ENCODE measurements at places on chromosomes 1 and 21. TPM values are rescaled to one million over a fixed set of nuclear protein-coding genes. Genes with fewer than 3 reads are reported as not detected.

GRCh38 chr1:150808846-150809245, 786 bp upstream of the CTSK start:
- H3K27ac ChIP-seq = no peak overlapping the region
- H3K4me3 ChIP-seq = no peak overlapping the region
- peaks cover 21% of the 10 kb centered on the region for H3K4me1 ChIP-seq
- DNase-seq = no peak
- H3K36me3 ChIP-seq = peaks cover 43% of the 10 kb centered on the region
- no peaks in the 10 kb centered on the region for H3K27me3 ChIP-seq

DNA sequence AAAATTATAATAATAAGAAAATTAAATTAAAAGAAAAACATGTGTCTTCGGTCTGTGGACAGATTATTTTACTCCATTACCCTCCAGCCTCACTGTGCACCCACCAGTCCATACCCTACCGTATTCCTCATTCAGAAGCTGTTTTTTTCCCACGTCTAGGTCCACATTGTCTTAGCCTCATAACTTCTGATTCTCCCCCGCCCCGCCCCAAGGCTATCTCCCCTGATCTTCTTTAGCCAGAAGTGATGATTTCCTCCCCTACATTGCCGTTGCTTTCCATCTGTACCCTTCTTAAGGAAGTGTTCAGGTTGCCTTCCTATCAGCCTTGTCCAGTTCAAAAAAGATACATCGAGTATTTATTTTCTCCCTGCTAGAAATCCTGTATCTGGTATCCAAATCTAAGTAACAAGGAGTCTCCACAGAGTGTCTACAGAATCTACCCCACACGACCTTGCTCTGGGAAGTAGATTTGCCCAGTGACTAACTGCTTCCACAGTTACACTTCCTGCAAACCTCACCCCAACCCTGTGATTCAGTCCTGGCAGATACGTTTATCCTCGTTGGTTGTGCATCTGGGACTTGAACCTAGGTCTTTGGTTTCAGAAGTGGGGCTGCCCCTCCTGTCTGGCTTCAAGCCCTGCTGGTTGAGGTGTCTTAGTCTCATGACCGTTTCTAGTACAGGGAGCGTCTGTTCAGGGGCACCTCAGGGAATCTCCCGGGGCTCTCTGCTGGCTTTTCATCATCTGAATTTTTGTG, 470.2 kb downstream of the CAMTA1 start:
- no peak overlapping the region for H3K27ac ChIP-seq
- DNase-seq = no peak
- H3K4me1 ChIP-seq = no peaks in the 10 kb centered on the region
- H3K27me3 ChIP-seq = peaks cover under 1% of the 10 kb centered on the region
- no peaks in the 10 kb centered on the region for H3K36me3 ChIP-seq
- no peak overlapping the region for H3K4me3 ChIP-seq

DNA sequence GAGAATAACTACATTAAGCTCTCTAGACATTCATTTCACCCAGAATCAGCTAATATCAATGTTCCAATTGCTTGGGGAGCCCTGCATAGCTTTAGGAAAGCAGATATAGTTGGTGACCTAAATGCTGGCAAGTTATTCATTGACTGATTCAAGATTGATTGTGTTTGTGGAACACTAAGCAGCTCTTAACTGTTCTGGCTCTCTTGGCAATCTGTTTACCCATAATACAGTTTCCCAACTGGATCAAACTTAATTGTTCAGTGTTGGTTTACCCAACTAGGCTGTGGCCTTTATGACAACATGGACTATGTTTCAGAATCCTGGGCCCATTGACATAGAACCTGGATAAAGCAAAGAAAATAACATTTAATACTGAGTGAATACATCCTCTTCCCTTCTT, 83.7 kb downstream of the NRDC start:
- H3K4me3 ChIP-seq = no peak overlapping the region
- H3K36me3 ChIP-seq = peaks cover 92% of the 10 kb centered on the region
- peaks cover 5% of the 10 kb centered on the region for H3K4me1 ChIP-seq
- no peak for DNase-seq

GRCh38 chr1:28314547-28314941, 14.3 kb upstream of the MED18 start:
- H3K36me3 ChIP-seq = no peaks in the 10 kb centered on the region
- peaks cover 5% of the 10 kb centered on the region for H3K4me1 ChIP-seq
- H3K27ac ChIP-seq = no peak overlapping the region
- H3K27me3 ChIP-seq = no peaks in the 10 kb centered on the region

DNA sequence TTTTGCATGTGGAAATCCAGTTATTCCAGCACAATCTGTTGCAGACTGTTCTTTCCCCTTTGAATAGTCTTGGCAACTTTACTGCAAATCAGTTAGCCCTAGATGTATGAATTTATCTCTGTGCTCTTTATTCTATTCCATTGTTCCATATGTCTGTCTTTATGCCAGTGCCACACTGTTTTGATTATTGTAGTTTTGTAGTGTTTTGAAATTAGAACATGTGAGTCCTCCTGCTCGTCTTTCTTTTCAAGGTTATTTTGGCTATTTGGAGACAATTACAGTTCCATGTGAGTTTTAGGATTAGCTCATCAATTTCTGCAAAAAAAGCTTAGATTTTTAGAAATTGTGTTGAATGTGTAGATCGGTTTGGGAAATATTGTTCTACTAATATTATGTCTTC, 26.6 kb downstream of the WNT3A start:
- no peak for DNase-seq
- H3K4me1 ChIP-seq = peaks cover 6% of the 10 kb centered on the region
- peaks cover 29% of the 10 kb centered on the region for H3K27me3 ChIP-seq
- H3K4me3 ChIP-seq = no peak overlapping the region
- H3K36me3 ChIP-seq = no peaks in the 10 kb centered on the region

DNA sequence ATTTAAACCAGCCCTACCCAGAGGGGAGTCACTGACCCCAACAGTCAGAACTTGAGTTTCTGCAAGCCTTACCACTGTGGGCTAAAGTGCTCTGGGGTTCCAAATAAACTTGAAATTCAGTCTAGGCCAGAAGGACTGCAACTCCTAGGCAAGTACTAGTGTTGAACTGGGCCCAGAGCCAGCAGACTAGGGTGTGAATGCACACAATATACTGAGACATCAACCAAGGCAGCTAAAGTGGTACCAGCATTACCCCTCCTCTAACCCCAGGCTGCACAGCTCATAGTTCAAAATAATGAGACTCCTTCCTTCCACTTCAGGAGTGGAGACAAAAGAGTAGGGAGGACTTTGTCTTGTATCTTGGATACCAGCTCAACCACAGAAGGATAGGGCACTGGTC, 18.9 kb upstream of the IL20 start:
- no peaks in the 10 kb centered on the region for H3K36me3 ChIP-seq
- no peak overlapping the region for H3K4me3 ChIP-seq
- H3K27me3 ChIP-seq = no peaks in the 10 kb centered on the region
- no peaks in the 10 kb centered on the region for H3K4me1 ChIP-seq
- no peak for DNase-seq
- no peak overlapping the region for H3K27ac ChIP-seq

DNA sequence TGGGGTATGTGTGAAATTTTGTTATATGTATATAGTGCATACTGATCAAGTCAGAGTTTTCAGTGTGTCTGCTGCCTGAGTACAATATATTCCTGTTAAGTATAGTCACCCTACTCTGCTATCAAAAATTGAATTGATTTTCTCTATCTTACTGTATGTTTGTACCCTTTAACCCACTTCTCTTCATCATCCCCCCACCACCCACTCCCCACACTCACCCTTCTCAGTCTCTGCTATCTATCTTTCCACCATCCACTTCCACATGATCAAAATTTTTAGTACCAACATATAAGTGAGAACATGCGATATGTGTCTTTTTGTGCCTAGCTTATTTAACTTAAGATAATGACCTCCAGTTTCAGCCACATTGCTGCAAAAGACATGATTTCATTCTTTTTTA, 4.2 kb downstream of the LY9 start:
- H3K4me1 ChIP-seq = no peaks in the 10 kb centered on the region
- H3K4me3 ChIP-seq = no peak overlapping the region
- H3K27ac ChIP-seq = no peak overlapping the region
- no peak for DNase-seq
- H3K36me3 ChIP-seq = no peaks in the 10 kb centered on the region
- H3K27me3 ChIP-seq = peaks cover 5% of the 10 kb centered on the region

DNA sequence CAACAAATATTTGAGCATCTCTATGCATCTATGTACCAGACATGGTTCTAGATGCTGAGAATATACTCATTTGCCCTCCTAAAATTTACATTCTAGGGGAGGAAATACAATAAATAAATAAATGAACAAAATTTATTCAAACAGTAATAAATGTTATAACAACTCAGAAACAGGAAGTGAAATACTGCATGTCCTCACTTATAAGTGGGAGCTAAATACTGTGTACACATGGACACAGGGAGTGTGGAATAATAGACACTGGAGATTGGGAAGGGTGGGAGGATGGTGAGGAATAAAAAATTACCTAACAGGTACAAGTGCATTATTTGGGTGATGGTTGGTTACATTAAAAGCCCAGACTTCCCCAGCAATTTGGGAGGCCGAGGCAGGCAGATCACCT, 4.3 kb downstream of the COA7 start:
- H3K4me1 ChIP-seq = peaks cover 13% of the 10 kb centered on the region
- no peak for DNase-seq
- H3K36me3 ChIP-seq = peaks cover 39% of the 10 kb centered on the region
- H3K27ac ChIP-seq = no peak overlapping the region
- no peak overlapping the region for H3K4me3 ChIP-seq
- no peaks in the 10 kb centered on the region for H3K27me3 ChIP-seq

GRCh38 chr21:44585892-44586291, 5.5 kb upstream of the KRTAP10-5 start:
- H3K4me1 ChIP-seq = no peaks in the 10 kb centered on the region
- H3K27me3 ChIP-seq = peaks cover 30% of the 10 kb centered on the region
- H3K36me3 ChIP-seq = no peaks in the 10 kb centered on the region
- no peak for DNase-seq
- no peak overlapping the region for H3K4me3 ChIP-seq

The INSRR gene
- total RNA-seq = not detected

The SRSF11 gene
- total RNA-seq = 143 TPM

The SPRR1A gene
- total RNA-seq = not detected
